Neural progenitor cell (in vitro differentiated cells): ENCODE measurements at places on chromosomes 1 and 21. TPM values are rescaled to one million over a fixed set of nuclear protein-coding genes. Genes with fewer than 3 reads are reported as not detected.

Gene PIK3C2B
- 20.7 and 27.4 TPM in 2 replicates for total RNA-seq

DNA sequence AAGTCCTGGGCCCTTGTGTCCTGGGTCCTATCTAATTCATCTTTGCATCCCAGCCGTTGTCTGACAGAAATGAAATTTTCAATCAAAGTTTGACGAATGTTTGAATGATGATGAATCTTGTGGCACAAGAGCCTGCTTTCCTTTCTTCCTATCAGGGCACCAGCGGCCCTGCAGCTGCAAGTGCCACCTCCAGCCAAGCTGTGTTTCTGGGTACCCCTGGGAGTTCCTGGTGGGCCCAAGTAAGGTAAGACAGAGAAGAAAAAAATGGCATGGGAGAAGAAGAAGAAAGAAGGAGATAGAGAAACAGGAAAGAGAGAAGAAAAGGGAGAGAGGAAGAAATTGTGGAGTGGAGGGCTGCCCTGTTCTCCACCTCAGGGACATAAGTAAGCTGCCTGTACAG, 782.1 kb upstream of the TPTE start:
- DNase-seq: no peak
- no peak overlapping the region for H3K27ac ChIP-seq
- H3K4me3 ChIP-seq: no peak overlapping the region
- H3K4me1 ChIP-seq: no peaks in the 10 kb centered on the region
- H3K36me3 ChIP-seq: no peaks in the 10 kb centered on the region

- H3K4me3 ChIP-seq: no peak overlapping the region
- peaks cover 70% of the 10 kb centered on the region for H3K4me1 ChIP-seq
- peaks cover 21% of the 10 kb centered on the region for H3K27me3 ChIP-seq
- H3K27ac ChIP-seq: peak overlapping the region; percentile 91
- H3K36me3 ChIP-seq: no peaks in the 10 kb centered on the region
Observed at GRCh38 chr21:36751383-36751782, 52.5 kb downstream of the SIM2 start.

Gene GBP3
- total RNA-seq: not detected in 2 replicates

DNA sequence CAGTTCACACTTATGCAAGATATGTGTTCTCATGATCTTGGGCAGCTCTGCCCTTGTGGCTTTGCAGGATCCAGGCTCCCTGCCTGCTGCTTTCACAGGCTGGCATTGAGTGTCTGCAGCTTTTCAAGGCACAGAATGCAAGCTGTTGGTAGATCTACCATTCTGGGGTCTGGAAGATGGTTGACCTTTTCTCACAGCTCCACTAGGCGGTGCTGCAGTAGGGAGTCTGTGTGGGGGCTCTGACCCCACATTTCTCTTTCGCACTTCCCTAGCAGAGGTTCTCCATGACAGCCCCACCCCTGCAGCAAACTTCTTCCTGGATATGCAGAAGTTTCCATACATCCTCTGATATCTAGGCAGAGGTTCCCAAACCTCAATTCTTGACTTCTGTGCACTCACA, 500.5 kb downstream of the BRINP3 start:
- no peak overlapping the region for H3K4me3 ChIP-seq
- H3K36me3 ChIP-seq: no peaks in the 10 kb centered on the region
- H3K27ac ChIP-seq: no peak overlapping the region

Gene ESPN
- 7.1 and 11.0 TPM in 2 replicates for total RNA-seq

GRCh38 chr1:156652992-156653355, 11.1 kb downstream of the BCAN start:
- no peak overlapping the region for H3K4me3 ChIP-seq
- H3K4me1 ChIP-seq: peaks cover 7% of the 10 kb centered on the region
- DNase-seq: no peak
- H3K36me3 ChIP-seq: no peaks in the 10 kb centered on the region
- H3K27ac ChIP-seq: no peak overlapping the region
- peaks cover 100% of the 10 kb centered on the region for H3K27me3 ChIP-seq

GRCh38 chr1:16882986-16883385, 12.8 kb upstream of the RNU1-2 start:
- H3K36me3 ChIP-seq: no peaks in the 10 kb centered on the region
- peaks cover 10% of the 10 kb centered on the region for H3K27me3 ChIP-seq
- H3K4me1 ChIP-seq: no peaks in the 10 kb centered on the region
- H3K27ac ChIP-seq: no peak overlapping the region
- H3K4me3 ChIP-seq: no peak overlapping the region

DNA sequence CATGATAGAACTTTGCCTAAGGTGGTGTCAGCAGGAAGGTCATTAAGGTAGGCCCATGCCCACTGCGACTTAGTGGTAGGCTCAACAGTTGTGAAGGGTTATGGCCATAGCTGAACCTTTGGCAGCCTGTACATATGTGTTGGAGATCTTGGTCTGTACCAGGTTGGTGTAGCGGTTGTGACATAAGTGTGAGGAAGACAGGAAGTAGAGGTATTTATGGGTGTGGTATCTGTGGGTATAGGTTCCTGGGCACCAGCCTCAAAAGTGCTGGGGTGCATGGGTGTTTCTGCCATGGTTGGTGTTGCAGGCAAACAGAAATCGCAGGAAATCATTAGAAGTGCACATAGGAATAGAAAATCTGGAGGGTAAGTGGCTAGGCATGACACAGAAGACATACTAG, 18.6 kb upstream of the LRIF1 start:
- no peak overlapping the region for H3K27ac ChIP-seq
- H3K27me3 ChIP-seq: no peaks in the 10 kb centered on the region
- no peaks in the 10 kb centered on the region for H3K36me3 ChIP-seq
- H3K4me1 ChIP-seq: no peaks in the 10 kb centered on the region
- DNase-seq: no peak
- no peak overlapping the region for H3K4me3 ChIP-seq

- no peak overlapping the region for H3K27ac ChIP-seq
- no peaks in the 10 kb centered on the region for H3K27me3 ChIP-seq
- no peak overlapping the region for H3K4me3 ChIP-seq
- H3K36me3 ChIP-seq: no peaks in the 10 kb centered on the region
Observed at GRCh38 chr1:58836408-58836807, 52.6 kb upstream of the JUN start.

Gene CA6
- total RNA-seq: not detected in 2 replicates

DNA sequence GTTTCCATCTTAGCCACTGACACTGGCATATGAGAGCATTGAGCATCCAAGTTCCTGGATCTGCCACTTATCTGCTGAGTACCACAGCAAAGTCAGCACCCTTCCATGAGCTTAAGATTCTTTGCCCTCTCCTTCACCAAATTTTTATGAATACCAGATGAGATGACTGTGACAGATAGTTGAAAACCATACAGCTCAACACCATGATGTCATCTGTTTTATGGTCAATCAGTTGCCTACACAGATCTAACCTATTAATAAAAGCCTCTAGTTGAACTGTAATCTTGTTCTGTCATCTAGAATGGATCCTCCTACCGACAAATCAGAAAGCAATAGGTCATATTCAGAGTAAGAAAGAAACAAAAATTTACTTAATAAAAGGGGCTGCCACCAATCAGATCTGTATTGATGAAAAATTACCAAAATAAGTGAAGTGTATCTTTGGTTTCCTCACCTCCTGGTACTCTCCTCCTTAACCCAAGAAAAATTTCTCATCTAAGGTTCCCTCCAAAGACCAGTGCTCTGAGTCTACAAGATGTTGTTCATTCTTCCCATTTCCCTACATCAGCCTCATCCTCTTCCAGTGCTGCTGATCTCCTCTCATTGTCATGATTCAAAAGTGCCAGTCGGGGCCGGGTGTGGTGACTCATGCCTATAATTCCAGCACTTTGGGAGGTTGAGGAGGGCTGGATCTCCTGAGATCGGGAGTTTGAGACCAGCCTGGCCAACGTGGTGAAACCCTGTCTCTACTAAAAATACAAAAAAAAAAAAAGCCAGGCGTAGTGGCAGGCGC, 138.8 kb upstream of the CTTNBP2NL start:
- no peak for DNase-seq
- H3K36me3 ChIP-seq: no peaks in the 10 kb centered on the region
- no peak overlapping the region for H3K4me3 ChIP-seq
- peaks cover 33% of the 10 kb centered on the region for H3K4me1 ChIP-seq
- H3K27ac ChIP-seq: no peak overlapping the region
- no peaks in the 10 kb centered on the region for H3K27me3 ChIP-seq

- H3K4me3 ChIP-seq: no peak overlapping the region
- H3K4me1 ChIP-seq: peaks cover 13% of the 10 kb centered on the region
- no peaks in the 10 kb centered on the region for H3K36me3 ChIP-seq
Observed at GRCh38 chr21:37270576-37271365, 3.6 kb upstream of the VPS26C start.

DNA sequence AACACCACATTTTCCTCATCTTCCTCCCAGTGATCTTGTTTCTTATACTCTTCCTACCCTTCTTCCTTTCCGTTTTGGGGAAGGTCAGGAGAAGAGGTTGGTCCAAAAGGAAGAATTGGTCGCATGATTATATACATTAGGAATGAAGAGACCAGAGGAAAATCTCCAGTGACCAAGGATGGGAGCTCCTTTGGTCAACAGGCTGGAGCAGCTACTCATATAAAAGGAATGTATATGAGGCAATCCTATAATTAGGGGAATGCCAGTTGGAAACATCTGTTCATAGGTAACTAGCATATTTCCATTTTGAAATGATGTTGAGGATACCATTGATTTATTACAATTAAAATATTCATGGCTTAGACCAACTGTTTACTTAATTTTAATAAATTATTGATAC, 114.5 kb downstream of the LRRC40 start:
- no peak overlapping the region for H3K27ac ChIP-seq
- H3K27me3 ChIP-seq: no peaks in the 10 kb centered on the region
- peaks cover 10% of the 10 kb centered on the region for H3K4me1 ChIP-seq
- H3K4me3 ChIP-seq: no peak overlapping the region

GRCh38 chr1:160401487-160401805, 1.1 kb downstream of the VANGL2 start:
- no peaks in the 10 kb centered on the region for H3K36me3 ChIP-seq
- H3K27ac ChIP-seq: no peak overlapping the region
- no peaks in the 10 kb centered on the region for H3K27me3 ChIP-seq

Gene CD101
- 0.28 and 0.41 TPM in 2 replicates for total RNA-seq

- H3K27ac ChIP-seq: no peak overlapping the region
- H3K36me3 ChIP-seq: no peaks in the 10 kb centered on the region
- no peak for DNase-seq
- no peak overlapping the region for H3K4me3 ChIP-seq
- H3K4me1 ChIP-seq: peaks cover 18% of the 10 kb centered on the region
Observed at GRCh38 chr1:18798946-18799345, 60.5 kb downstream of the TAS1R2 start.

- H3K27me3 ChIP-seq: peaks cover 68% of the 10 kb centered on the region
- H3K4me3 ChIP-seq: peak within 1 kb of the TSS; percentile 41
- DNase-seq: peak; percentile 96
Observed at GRCh38 chr1:32886004-32886827, at the start of gene HPCA. HPCA (plus strand) TSS chr1:32886491; CDS start chr1:32888899, 2,408 bp downstream.

DNA sequence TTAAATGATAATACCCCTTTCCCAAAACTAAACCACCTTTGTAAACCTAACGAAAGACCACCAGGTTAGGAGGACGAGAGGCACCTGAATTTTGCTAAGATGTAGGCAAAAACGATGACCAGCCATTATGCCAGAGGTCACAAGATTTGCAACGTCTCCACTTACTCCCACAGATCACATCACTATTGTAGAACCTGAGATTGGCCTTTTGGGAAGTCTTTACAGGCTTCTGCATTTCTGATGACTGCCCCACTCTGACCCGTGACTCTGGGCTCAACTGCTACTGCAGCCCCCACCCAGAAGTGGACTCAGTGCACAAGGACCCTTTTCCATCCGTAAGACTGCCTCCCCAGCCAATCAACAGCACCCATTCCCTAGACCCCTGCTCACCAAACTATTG, 36.4 kb upstream of the COL6A2 start:
- H3K27ac ChIP-seq: no peak overlapping the region
- DNase-seq: no peak
- no peak overlapping the region for H3K4me3 ChIP-seq
- peaks cover 10% of the 10 kb centered on the region for H3K4me1 ChIP-seq

GRCh38 chr1:160340866-160341265, 2.2 kb downstream of the COPA start:
- H3K4me1 ChIP-seq: peaks cover 16% of the 10 kb centered on the region
- H3K27me3 ChIP-seq: no peaks in the 10 kb centered on the region
- H3K27ac ChIP-seq: no peak overlapping the region
- no peaks in the 10 kb centered on the region for H3K36me3 ChIP-seq
- peak overlapping the region; percentile 63 for H3K4me3 ChIP-seq

Gene BGLAP
- total RNA-seq: 0.22 and 0.40 TPM in 2 replicates

Gene TFAP2E
- total RNA-seq: not detected in 2 replicates

GRCh38 chr1:82019508-82019907, 218.8 kb downstream of the ADGRL2 start:
- no peak for DNase-seq
- no peaks in the 10 kb centered on the region for H3K27me3 ChIP-seq
- peaks cover 3% of the 10 kb centered on the region for H3K4me1 ChIP-seq
- H3K4me3 ChIP-seq: no peak overlapping the region
- no peak overlapping the region for H3K27ac ChIP-seq

Gene KCNC4
- total RNA-seq: 1.3 and 2.0 TPM in 2 replicates

GRCh38 chr1:116763787-116764465, 9.7 kb downstream of the CD2 start:
- peak; percentile 53 for DNase-seq
- H3K27ac ChIP-seq: no peak overlapping the region
- no peak overlapping the region for H3K4me3 ChIP-seq

GRCh38 chr21:29349702-29350101, 51.0 kb downstream of the BACH1 start:
- no peaks in the 10 kb centered on the region for H3K27me3 ChIP-seq
- no peaks in the 10 kb centered on the region for H3K4me1 ChIP-seq
- no peak for DNase-seq
- H3K36me3 ChIP-seq: no peaks in the 10 kb centered on the region
- H3K4me3 ChIP-seq: no peak overlapping the region
- H3K27ac ChIP-seq: no peak overlapping the region

DNA sequence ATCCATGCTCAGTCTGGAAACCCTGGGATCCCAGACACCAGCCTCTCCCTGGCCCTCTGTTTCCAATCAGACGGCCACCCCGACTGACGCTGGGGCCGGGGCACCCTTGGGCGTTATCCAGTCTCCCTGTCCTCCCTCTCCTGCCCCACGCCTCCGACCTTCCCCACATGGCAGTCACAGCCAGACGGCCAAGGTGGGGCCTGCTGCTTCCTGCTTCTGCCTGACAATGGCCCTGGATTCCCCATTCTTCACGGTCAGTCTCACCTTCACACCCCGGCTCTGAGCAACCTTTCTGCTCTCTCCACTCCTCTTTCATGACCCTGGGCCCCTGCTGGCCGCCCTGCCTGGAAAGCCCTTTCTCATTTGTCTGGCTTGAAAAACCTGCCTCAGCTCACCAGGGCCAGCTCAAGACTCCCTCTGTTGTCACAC, 6.6 kb downstream of the GNG4 start:
- no peaks in the 10 kb centered on the region for H3K36me3 ChIP-seq
- H3K27me3 ChIP-seq: peaks cover 21% of the 10 kb centered on the region
- H3K27ac ChIP-seq: no peak overlapping the region
- DNase-seq: peak; percentile 62

DNA sequence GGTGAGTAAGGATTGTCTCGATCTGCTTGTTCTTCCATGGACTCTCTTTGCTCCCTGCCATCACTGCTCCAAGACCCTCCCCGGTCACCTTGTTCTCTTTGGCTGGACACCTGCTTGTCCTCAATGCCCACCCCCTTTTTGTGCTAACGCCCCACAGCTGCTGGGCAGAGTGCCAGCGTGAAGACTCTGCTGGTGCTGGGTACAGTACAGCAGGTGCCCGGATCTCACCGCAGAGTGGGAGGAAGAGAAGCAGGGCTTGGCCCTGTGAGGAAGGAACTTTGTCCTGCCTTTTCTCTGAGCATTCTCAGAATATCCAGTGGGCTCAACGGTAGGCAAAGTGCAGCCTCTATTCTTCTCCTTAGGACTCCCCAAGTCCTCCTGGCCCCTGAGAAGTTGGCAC, 90.1 kb downstream of the PLXNA2 start:
- H3K27ac ChIP-seq: no peak overlapping the region
- no peak for DNase-seq
- no peaks in the 10 kb centered on the region for H3K36me3 ChIP-seq
- H3K4me3 ChIP-seq: no peak overlapping the region

Gene DENND2C
- 0.62 and 0.73 TPM in 2 replicates for total RNA-seq

Gene PFDN2
- total RNA-seq: 57.6 and 74.1 TPM in 2 replicates
